ENCODE measurements at places on chromosomes 5 and 9. TPM values are rescaled to one million over a fixed set of nuclear protein-coding genes. Genes with fewer than 3 reads are reported as not detected.

DNA sequence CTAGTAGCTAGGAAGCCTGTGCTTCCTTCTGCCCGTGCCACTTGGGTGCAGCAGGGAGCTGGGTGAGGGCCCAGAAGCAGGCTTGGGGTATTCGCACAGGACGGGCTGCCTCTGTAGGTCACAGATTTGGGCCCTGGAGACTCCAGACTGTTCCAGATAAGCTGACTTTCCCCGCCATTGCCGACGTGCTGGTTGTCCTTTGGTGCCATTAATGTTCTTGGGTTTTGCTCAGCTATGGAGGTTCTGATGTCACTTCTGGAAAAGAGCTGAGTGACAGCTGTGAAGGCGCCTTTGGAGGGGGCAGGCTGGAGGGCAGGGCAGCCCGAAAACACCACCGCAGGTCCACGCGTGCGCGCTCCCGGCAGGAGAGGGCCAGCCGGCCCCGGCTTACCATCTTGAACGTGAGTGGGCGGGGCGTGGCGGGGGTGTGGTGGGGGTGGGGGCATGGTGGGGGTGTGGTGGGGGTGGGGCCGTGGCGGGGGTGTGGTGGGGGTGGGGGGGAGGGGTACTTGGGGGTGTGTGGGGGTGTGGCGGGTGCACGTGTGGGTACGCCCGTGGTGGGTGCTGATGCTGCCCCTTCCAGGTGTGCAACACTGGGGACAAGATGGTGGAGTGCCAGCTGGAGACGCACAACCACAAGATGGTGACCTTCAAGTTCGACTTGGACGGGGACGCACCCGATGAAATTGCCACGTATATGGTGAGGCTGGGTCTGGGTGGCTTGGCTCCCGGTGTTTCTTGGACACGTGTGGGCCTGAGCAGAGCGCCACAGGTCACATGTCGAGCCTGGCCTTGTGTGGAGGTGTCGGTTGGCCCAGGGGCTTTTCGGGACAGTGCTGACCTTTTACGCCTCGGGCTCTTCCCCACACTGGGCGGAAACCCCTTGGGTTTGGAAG is 79.6 kb downstream of the WNK2 start:
- no peaks in the 10 kb centered on the region for H3K36me3 ChIP-seq
- no peak overlapping the region for H3K27ac ChIP-seq
- no peak for DNase-seq

- no peak for DNase-seq
- H3K27me3 ChIP-seq, result no peaks in the 10 kb centered on the region
- peaks cover 2% of the 10 kb centered on the region for H3K4me1 ChIP-seq
Observed at GRCh38 chr9:127841087-127841835, 13.2 kb downstream of the ENG start.

GRCh38 chr9:122075135-122076030 is 17.7 kb downstream of the TTLL11 start:
- no peak overlapping the region for H3K4me3 ChIP-seq
- H3K27me3 ChIP-seq, result no peaks in the 10 kb centered on the region
- no peak for DNase-seq
- peaks cover 7% of the 10 kb centered on the region for H3K36me3 ChIP-seq
- no peak overlapping the region for H3K27ac ChIP-seq
- no peaks in the 10 kb centered on the region for H3K4me1 ChIP-seq

- H3K4me1 ChIP-seq, result peaks cover 23% of the 10 kb centered on the region
- H3K27me3 ChIP-seq, result peaks cover 11% of the 10 kb centered on the region
- peak; percentile 61 for DNase-seq
Observed at GRCh38 chr9:35611230-35611797, 6.3 kb downstream of the TESK1 start.

DNA sequence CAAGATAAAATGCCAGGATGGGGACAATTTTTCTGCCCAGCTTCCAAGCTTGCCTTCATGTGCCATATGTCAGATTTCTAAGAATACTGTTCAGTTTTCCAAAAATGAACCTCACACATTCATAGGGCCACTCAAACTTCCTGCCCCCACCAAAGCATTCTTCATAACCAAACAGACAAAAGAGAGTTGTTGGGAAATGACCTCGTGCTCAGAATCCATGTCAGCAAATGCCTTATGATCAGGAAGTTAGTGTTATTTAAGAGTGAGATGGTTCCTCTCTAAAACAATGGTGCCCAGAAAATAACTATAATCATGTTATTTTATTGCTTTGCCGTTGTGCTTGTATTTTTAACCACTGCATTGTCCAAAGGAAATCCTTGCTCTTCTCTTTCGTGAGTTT is 208.2 kb downstream of the ZNF608 start:
- DNase-seq, result no peak
- no peaks in the 10 kb centered on the region for H3K36me3 ChIP-seq
- H3K4me3 ChIP-seq, result no peak overlapping the region

DNA sequence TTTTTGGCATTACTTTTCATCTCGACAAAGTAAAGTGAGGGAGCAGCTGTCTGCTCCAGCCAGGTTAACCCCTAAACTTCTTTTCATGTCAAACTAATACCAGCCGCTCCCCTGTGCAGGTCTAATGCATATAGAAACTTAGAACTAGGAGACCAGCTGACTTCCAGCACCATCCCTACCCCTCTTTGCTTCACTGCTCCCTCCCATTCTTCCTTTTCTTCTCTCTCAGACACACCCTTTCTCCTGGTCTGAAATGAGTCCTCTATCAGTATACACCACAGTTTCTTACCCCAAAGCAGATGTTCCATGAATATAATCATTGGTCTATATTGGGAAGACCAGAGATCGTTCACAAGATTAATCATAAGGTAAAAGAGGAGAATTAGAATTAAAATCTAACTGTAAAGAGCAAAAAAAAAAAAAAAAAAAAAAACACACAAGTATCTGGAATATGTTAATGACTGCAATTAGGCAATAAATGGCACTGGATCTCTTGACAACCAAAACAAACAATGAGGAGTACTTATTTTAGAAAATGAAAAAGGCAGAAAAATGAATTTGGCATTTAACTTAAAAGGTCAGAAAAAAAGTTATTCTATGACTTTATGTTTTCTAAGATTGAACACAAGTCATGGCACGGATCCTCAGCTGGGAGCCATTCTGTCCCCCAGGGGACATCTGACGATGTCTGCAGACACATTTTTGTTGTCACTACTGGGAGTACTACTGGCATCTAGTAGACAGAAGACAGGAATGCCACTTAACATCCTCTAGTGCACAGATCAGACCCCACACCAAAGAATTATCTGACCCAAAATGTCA is 209.8 kb downstream of the PJA2 start:
- no peak overlapping the region for H3K27ac ChIP-seq
- peaks cover 13% of the 10 kb centered on the region for H3K27me3 ChIP-seq
- no peaks in the 10 kb centered on the region for H3K36me3 ChIP-seq
- no peak overlapping the region for H3K4me3 ChIP-seq
- H3K4me1 ChIP-seq, result no peaks in the 10 kb centered on the region
- no peak for DNase-seq

The TPRN gene
- total RNA-seq, result 8.9 TPM

The KLHL3 gene
- 27.1 TPM for total RNA-seq

Data from activated CD4-positive, alpha-beta T cell treated with anti-CD3 and anti-CD28 coated beads, Interleukin-2, amount 10 ng/mL, durations not matched to agents 7 days and 5 days (primary cell).